ENCODE measurements at places on chromosomes 2 and 18.

- H3K27ac ChIP-seq: no peak overlapping the region
- H3K4me3 ChIP-seq: no peak overlapping the region
- no peak for DNase-seq
- no peaks in the 10 kb centered on the region for H3K4me1 ChIP-seq
- H3K36me3 ChIP-seq: no peaks in the 10 kb centered on the region
- H3K27me3 ChIP-seq: no peaks in the 10 kb centered on the region
Measured at GRCh38 chr2:227033471-227034148, 130.4 kb downstream of the COL4A4 start.

DNA sequence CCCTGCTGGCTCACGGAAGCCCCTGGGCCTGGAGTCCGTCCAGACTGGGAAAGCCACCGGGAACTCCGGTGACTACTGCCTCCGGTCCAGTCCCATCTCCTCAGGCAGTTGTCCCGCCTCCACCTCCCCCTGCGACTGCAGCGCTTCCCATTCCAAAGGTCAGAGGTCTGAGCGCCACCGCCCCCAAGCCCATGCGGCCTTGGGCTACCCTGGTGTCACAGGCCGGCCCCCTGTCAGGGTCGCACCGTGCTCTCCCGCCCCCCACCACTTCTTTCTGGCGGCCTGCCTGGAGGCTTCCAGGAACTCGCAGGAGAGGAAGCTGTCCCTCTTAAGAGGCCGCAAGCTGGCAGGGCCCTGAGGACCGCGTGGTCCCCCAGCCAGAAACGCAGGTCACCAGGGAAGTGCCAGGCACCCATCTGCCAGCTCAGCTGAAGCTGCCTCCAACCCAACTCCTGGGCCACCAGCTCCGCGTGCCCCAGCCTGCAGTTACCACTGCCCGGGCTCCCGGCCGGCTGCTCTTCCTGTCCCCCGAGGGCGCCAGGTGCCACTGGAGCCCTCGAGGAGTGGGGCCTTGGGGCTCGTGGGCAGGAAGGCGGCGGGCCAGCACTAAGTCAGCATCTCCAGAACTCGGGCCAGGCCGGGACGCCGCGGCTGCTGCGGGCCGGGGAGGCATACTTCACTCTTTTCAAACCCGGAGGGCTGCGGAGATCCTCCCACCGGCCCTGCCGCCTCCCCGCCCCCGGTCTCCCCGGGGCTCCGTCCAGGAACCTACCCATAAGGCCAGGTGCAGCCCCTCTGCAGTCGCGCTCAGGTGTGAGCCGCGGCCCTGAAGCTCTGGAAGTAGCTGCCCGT, 83.3 kb upstream of the POMC start:
- peaks cover 32% of the 10 kb centered on the region for H3K36me3 ChIP-seq
- H3K27ac ChIP-seq: peak overlapping the region; percentile 48
- peak; percentile 44 for DNase-seq
- peak overlapping the region; percentile 69 for H3K4me3 ChIP-seq

DNA sequence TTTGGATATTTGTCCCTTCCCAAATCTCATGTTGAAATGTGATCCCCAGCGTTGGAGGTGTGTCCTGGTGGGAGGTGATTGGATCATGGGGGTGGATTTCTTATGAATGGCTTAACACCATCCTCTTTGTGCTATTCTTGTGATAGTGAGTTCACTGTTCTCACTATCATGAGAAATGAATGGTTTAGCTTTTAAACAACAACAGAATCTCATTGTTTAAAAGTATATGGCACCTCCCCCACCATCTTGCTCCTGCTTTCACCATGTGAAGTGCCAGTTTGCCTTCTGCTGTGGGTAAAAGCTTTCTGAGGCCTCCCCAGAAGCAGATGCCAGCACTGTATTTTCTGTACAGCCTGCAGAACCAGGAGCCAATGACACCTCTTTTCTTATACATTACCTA, 38.1 kb downstream of the KIAA1328 start:
- H3K36me3 ChIP-seq: no peaks in the 10 kb centered on the region
- H3K27me3 ChIP-seq: no peaks in the 10 kb centered on the region
- H3K4me1 ChIP-seq: no peaks in the 10 kb centered on the region

DNA sequence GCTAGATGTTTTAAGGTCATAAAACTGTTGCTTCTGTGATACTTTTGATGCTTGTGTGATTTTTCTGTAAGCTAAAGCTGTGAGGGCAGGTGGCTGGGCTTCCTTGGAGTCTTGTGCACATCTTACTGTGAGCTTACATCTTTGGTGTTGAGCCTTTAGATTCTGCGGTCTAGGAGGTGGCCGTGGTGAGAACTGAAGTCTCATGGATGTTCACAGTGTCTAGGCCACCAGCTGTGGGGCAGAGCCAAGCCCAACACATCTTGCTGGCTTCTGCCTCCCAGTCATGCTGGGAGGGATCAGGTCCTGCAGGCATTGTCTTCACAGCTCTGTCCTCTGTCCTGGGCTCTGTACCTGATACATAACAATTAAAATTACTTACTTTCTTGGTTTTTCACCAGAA, 219.7 kb upstream of the HS6ST1 start:
- no peak overlapping the region for H3K4me3 ChIP-seq
- no peaks in the 10 kb centered on the region for H3K27me3 ChIP-seq
- DNase-seq: no peak
- no peak overlapping the region for H3K27ac ChIP-seq
- H3K36me3 ChIP-seq: no peaks in the 10 kb centered on the region
- no peaks in the 10 kb centered on the region for H3K4me1 ChIP-seq

- H3K27ac ChIP-seq: no peak overlapping the region
- no peaks in the 10 kb centered on the region for H3K36me3 ChIP-seq
- no peaks in the 10 kb centered on the region for H3K4me1 ChIP-seq
- H3K27me3 ChIP-seq: no peaks in the 10 kb centered on the region
- DNase-seq: no peak
Measured at GRCh38 chr18:41324934-41325333, 630.1 kb upstream of the PIK3C3 start.

GRCh38 chr18:24933345-24933744, 418.6 kb downstream of the ZNF521 start:
- H3K36me3 ChIP-seq: no peaks in the 10 kb centered on the region
- H3K4me1 ChIP-seq: no peaks in the 10 kb centered on the region
- no peaks in the 10 kb centered on the region for H3K27me3 ChIP-seq

GRCh38 chr2:203804070-203804469, 63.5 kb upstream of the CTLA4 start:
- no peak overlapping the region for H3K4me3 ChIP-seq
- peaks cover 27% of the 10 kb centered on the region for H3K4me1 ChIP-seq
- H3K36me3 ChIP-seq: no peaks in the 10 kb centered on the region
- no peaks in the 10 kb centered on the region for H3K27me3 ChIP-seq

DNA sequence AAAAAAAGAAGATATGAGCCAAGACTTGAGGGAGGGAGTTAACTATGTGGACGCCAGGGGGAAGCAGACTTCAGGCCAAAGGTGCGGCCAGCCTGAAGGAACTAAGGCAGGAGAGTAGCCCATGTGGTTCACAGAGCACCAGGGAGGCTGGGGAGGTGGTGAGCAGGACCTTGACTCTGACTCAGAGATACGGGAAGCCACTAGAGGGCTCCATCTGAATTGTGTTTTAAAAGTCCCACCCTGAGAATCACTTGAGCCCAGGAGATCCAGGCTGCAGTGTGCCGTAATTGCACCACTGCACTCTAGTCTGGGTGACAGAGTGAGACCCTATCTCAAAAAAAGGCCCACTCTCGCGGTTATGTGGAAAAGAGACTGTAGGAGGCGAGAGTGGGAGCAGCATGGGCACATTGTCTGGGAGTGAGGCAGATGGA, 12.3 kb downstream of the CEP192 start:
- no peaks in the 10 kb centered on the region for H3K27me3 ChIP-seq
- no peaks in the 10 kb centered on the region for H3K4me1 ChIP-seq
- peaks cover 4% of the 10 kb centered on the region for H3K36me3 ChIP-seq
- H3K4me3 ChIP-seq: no peak overlapping the region
- no peak for DNase-seq

DNA sequence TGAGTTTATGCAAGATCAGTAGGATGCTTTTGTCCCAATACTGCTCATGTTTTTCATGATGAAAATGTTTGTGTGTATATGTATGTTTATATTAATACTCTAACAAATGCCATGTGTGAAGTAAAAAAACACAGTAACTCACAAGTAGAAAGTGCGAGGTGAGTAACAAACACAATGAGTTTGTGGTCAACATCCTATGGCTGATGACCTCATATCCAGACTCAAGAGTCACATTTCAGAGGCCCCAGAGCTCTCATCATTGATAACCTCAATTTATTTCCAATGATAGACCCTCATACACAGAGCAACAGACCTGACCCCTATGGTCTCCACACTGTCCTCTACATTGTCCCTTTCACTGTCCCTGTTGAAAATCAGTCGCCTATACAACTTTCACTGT, 34.5 kb downstream of the ZNF519 start:
- H3K36me3 ChIP-seq: no peaks in the 10 kb centered on the region
- no peaks in the 10 kb centered on the region for H3K27me3 ChIP-seq
- H3K27ac ChIP-seq: no peak overlapping the region
- no peaks in the 10 kb centered on the region for H3K4me1 ChIP-seq
- DNase-seq: no peak
- H3K4me3 ChIP-seq: no peak overlapping the region

- no peak overlapping the region for H3K27ac ChIP-seq
- no peak for DNase-seq
- H3K27me3 ChIP-seq: no peaks in the 10 kb centered on the region
- H3K4me3 ChIP-seq: no peak overlapping the region
- no peaks in the 10 kb centered on the region for H3K36me3 ChIP-seq
Measured at GRCh38 chr18:55839343-55839742, 251.4 kb upstream of the TCF4 start.

DNA sequence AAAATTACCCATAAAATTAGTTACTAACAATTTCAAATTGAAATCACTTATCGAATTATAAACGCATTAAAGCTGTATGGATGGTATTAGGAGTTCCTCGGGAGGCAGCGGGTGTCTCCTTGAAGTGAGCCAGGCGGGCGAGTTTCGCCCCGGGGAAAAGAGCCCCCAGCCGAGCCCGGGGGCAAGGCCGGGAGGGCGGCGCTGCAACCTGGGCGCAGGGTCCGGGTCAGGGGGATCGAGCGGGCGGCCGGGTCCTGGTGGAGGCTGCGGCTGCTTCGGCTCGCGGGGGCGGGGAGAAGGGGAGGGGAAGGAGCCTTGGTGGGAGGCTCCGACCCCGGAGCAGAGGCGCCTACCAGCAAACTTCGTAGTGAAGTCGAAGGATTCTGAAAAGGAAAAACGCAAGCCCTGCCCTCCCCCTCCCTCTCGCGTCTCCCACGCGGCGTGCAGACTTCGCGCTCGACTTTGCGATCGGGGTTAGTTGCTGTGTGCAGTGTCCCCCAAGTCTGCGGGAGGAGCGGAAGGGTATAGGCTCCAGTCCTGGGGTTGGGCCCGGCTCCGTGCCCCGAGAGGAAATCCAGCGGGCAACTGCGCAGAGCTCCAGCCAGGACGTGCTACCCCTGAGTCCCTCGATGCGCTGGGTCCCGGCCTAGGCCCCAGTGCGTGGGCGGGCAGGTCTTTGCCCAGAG, 140.8 kb downstream of the MEIS1 start:
- no peak overlapping the region for H3K4me3 ChIP-seq
- H3K36me3 ChIP-seq: no peaks in the 10 kb centered on the region
- H3K27me3 ChIP-seq: no peaks in the 10 kb centered on the region
- no peak overlapping the region for H3K27ac ChIP-seq
- DNase-seq: no peak

GRCh38 chr2:32210767-32211408, 45.2 kb downstream of the SLC30A6 start:
- no peak overlapping the region for H3K27ac ChIP-seq
- no peaks in the 10 kb centered on the region for H3K27me3 ChIP-seq
- peaks cover 24% of the 10 kb centered on the region for H3K36me3 ChIP-seq
- H3K4me1 ChIP-seq: no peaks in the 10 kb centered on the region
- no peak overlapping the region for H3K4me3 ChIP-seq

DNA sequence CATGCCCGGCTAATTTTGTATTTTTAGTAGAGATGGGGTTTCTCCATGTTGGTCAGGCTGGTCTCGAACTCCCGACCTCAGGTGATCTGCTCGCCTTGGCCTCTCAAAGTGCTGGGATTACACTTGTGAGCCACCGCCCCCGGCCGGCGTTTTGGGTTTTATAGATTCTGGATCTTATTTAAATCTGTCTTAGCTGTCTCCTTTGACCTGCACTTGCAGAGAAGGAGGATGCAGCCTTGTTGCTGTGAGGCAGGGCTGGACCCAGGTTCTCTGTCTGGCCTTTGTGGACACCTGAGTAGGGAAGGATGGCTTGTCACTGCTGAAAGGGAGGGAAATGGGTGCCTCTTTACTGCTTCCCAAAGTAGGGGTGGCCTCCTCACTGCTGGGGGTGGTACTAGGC, 83.0 kb upstream of the HS6ST1 start:
- no peaks in the 10 kb centered on the region for H3K4me1 ChIP-seq
- H3K27me3 ChIP-seq: no peaks in the 10 kb centered on the region
- no peak for DNase-seq
- H3K27ac ChIP-seq: no peak overlapping the region
- no peaks in the 10 kb centered on the region for H3K36me3 ChIP-seq

- no peaks in the 10 kb centered on the region for H3K36me3 ChIP-seq
- H3K4me1 ChIP-seq: no peaks in the 10 kb centered on the region
- no peak for DNase-seq
- H3K27me3 ChIP-seq: no peaks in the 10 kb centered on the region
- no peak overlapping the region for H3K27ac ChIP-seq
Measured at GRCh38 chr18:6370886-6371635, 43.6 kb downstream of the L3MBTL4 start.

All from T-cell (primary cell).